ENCODE measurements at places on chromosomes 11 and 22. TPM values are rescaled to one million over a fixed set of nuclear protein-coding genes. Genes with fewer than 3 reads are reported as not detected.

GRCh38 chr22:20563941-20564371 is 56.5 kb downstream of the MED15 start:
- DNase-seq, result no peak

DNA sequence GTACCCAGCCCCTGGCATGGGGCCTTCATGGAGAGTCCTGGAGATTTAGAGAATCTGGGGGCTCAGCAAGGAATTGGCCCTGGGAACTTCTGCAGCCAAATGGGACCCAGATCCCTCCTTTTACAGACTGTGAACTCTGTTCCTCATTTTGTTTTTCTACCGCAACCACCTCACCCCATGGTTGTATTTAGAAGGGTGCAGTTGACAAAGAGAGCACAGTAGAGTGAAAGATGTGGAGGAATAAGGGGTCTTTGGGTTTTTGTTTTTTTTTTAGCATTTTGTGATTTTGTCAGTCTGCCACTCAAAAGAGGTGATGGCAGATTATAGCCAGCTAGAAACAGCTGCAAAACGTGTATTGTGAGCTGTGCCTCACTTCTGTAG is 1.9 kb downstream of the ZNF74 start:
- DNase-seq, result no peak

Gene AMPD3
- 34.2 TPM for total RNA-seq

DNA sequence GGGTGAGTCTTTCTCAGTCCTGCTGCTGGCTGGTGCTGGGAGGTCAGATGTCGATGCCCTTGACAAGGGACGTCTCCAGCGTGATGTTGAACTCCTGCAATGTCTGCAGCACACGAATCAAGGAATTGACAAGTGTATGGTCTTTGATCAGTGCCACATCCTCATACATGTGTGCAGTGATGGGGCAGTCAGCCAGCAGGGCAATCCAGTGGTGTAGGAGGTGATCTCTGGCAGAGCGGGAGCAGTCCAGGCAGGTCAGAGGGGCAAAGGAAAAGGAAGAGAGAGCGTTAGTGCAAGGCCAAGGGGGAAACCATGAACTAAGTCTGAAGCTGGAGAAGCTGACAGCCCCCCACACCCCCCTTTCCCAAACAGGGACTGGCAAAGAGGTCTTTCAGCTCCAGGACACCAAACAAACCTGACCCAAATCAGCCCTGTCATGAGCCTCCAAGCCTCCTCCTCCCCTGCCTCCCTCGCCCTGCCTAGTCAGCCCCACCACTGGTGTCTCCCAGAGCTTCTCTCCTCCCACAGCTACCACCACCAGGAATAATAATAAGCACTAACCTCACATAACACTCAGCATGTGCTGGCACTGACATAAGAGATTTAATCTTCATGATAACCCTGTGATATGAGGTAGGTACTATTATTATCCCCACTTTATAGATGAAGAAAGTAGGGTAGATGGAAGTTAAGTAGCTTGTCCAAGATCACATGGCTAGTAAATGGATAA is 48.4 kb upstream of the SCUBE2 start:
- no peak for DNase-seq

DNA sequence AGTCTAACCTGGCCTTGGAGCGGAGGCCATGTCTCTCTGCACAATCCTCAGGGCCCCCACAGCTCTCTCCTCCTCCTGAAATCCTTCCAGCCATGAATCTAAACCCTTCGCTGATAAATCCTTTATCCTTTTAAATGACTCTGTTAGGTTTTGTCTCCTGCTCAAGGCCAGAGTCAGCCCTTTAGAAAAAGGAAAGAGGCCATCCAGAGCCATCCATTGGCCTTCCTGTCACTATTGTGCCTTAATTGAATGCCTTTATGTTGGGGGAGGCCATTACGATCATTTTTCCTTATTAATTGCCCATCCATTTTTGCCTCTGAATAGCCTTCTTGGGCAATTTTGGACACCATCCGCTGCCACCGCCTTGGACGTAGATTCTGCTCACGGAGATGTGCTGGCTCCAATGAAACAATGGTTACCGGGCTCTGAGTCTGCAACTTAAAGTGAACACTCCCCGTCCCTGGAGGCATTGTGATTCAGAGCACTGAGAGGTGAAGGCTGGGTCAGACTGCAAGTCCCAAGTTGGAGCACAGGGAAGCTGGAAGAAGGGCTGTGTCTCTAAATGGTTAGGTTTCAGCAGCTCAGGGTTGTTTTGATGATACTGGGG is 213.0 kb upstream of the E2F8 start:
- DNase-seq, result no peak

- no peak for DNase-seq
Measured at GRCh38 chr11:119362741-119363080, 16.2 kb upstream of the MFRP start.
